ENCODE measurements at places on chromosomes 12 and 14.

- no peak for DNase-seq
These were observed 881 bp downstream of the HSD17B6 start for GRCh38 chr12:56763753-56764657.

DNA sequence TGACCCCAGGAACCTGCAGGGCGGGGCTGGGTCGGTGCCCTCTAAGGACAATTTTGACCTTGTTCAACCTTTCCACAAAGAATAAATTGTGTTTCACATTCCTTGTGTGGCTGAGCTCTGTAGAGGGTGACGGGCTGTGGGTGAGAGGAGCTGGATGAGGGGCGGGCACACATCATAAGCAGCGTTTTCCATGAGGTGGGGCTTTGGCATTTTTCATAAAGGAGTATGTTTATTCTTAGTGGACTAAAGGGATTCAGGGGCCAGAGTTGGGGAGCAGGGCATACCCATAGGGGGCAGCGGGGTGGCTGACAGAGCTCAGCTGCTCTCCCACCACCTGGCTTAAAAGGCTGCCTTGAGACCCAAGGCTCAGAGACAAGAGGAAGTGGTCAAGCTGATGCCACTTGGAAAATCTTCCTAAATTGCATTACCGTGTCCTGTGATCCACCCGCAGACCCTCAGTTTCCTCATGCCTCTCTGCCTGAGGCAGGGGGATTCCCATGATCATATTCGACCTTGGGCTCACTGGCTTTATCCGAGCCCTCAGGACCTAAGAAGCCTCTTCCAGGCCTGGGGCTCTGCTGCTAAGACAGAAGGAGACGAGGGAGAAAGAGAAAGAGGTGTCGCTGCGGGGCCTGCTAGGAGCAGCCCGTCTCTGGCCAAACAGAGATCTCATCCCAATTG is 11.4 kb downstream of the MMP14 start:
- DNase-seq = no peak

DNA sequence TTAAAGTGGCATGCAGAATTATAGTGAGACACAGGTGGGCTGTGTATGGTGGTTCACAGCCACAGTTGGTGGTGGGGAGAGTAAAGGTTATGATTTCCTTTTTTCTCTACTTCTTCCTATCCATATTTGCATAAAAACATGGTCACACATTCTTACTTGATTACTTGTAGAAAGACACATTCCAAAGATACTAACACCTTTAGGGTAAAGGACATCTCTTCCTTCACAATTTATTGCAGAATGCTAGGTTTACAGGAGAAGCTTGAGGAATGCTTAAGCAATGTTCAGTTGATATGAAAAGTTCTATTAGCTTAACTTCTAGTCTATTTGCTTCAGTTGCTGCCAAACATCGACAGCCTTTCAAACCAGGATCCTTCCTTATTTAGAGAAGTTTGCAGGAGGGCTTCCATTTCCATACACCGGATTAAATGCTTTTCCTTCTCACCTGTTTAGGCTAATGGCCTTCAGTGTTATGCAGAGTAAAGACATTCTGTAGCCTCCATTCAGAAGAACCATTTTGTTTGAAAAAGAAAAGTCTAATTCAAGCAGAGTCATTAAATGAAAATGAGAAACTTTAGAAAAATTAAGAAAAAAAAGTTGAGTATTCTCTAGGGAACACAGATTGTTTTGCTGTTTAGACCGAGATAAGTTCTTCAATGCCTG is 2.6 kb upstream of the PHC1 start:
- DNase-seq = no peak

- peak; percentile 99 for DNase-seq
These were observed 30.7 kb downstream of the PXN start for GRCh38 chr12:120234643-120235368.

GRCh38 chr14:52780893-52781292 is 10.5 kb downstream of the GNPNAT1 start:
- DNase-seq = no peak

DNA sequence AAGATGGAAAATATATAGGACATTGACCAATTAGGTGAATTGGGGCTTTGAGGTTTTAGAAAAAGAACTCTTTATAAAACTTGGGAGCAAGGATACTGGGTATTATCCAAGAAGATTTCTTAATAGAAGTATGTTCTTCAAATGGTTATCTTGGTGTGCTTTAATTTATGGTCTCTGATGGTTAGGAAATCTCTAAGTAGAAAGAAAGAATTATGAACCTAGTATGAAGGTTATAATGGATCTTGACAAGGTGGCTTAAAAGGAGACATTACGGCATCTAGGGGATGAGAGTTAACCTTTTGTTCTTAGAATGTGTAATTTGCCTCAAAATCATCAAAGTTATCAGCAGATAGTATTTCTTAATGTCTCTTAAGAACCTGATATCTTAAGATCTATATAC is 210.4 kb upstream of the PRICKLE1 start:
- DNase-seq = no peak

GRCh38 chr14:99753225-99754140 is 39.7 kb upstream of the EML1 start:
- no peak for DNase-seq

GRCh38 chr12:69834147-69834546 is 9.1 kb downstream of the MYRFL start:
- DNase-seq = no peak

Measured in kidney epithelial cell (primary cell).